Panc1 (cell line): ENCODE measurements at places on chromosomes 7 and 10.
A peak's percentile ranks its signal among the peaks of the same experiment; 100 is the strongest.

GRCh38 chr7:55524558-55525310, 47.6 kb downstream of the VOPP1 start:
- DNase-seq, result no peak

GRCh38 chr10:58773341-58773740, 260.7 kb downstream of the BICC1 start:
- no peak for DNase-seq

DNA sequence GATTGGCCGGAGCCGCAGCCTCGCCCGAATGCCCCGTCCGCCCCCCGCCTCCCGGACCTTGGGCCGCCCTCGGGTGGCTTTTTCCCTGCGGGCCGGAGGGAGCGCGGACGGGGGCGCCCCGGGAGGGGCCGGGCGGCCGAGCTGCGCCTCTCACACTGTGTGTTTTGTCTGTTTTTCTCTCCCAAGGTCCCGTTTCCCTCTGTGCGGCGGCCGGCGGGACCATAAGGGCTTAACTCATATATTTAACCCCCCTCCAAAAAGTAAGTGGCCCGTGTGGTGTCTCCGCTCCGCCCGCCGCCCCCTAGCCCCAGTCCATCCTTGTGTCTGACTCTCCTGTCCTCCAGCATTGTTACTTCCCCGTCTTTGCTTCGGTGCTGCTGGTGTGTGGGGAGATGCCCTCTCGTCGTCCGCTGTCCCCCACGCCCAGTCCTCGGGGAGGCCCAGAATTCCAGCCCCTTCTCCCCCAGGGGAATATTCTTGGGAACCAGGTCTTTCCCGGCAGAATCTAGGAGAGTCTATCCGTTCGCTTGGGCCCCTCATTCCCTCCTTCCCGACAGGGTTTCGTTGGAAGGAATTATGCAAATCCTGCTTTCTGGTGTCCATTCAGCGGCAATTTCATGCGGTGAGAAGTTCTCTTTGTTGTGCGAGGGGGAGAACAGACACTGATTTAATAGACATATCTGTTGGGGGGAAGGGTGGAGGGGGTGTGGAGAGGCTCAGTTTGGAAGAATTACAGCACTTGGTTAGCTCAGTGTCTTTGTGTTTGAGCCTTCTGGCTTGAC, 1.3 kb downstream of the LCOR start:
- no peak for DNase-seq

- DNase-seq, result peak; percentile 20
These were observed 607.2 kb upstream of the MGMT start for GRCh38 chr10:128859738-128860386.

DNA sequence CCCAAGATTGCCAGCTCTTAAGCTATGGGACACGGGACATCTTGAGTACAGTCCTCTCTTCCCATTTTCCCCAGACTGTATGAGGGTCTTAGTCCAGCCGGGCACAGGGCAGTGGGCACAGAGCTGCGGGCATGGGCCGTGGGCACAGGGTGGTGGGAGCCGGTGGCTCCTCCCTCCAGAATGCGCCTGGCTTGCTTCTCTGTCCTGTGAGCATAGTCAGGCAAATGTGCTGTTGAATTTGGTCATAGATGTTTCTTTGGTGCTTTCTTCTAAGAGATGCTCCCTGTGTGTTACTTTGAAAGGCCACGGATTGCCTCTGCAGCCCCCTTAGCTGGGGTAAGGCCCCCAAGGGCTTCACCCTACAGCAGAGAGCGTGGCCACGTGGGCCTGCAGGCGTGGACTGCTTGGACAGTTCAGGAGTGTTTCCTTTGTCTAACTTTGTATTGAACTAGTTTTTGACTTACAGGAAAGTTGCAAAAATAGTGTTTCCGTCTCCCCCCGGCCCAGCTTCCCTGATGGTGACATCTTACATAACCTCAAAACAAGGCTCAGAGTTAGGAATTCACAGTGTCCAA, 24.7 kb downstream of the LRRC27 start:
- DNase-seq, result no peak

GRCh38 chr10:12844811-12845483, 156.6 kb downstream of the CCDC3 start:
- peak; percentile 25 for DNase-seq

DNA sequence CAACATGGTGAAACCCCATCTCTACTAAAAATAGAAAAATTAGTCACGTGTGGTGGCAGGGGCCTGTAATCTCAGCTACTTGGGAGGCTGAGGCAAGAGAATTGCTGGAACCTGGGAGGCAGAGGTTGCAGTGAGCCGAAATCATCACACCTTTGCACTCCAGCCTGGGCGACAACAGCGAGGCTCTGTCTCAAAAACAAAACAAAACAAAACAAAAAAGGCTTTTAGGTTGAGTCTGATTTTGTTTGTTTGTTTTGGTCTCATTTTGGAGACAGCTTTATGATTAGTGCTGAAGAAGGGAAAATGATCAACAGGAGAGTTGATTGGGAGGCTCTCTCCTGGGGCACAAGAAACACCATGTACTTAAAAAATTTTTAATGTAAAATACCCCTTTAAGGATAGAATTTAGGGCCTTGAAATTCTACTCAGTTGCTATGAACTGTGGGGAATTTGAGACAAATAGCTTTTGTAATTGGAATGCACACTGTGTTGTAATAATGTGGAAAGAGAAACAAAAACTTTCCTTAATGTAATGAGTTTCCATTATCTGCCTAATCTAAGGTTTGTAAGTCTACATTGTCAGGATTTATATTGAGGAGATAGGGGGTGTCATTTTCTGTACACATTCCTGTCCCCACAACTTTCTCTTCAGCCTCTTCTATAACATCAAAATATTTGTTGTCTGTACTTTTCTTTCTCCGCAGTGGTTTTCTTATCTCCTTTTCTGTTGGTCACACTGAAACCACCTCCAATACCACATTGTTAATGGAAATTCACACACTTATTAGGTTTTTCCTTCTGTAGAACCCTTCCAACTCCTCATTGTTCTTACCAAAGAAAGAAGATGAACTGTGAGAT, 41.3 kb downstream of the ARID5B start:
- DNase-seq, result no peak
